ENCODE measurements at places on chromosomes 7 and 10.

DNA sequence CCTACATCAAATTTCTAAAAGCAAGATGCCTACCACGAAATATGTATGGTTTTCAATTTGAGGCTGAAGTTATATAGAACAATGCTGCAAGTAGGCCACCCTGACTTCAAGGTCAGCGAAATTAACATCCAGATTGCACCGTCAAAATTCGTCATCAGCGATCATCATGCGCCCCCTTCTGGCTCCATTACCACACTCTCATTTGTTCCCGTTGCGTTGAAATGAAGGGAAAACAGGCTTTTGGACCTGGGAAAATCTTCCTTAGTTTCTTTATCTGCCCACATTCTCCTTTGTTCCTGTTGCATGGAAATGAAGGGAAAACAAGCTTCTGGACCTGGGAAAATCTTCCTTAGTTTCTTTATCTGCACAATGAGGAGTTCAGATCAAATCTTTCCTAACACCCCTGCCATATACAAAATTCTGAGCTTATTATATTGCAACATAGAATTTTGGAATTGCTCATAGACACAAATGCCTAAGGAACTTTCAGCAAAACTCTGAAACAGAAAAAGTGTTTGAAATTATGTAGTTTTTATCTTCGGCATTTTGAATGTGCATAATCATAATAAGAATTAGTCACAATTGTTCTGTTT is 98.2 kb upstream of the PRKCQ start:
- no peak overlapping the region for H3K27ac ChIP-seq
- H3K36me3 ChIP-seq: no peaks in the 10 kb centered on the region
- peaks cover 47% of the 10 kb centered on the region for H3K27me3 ChIP-seq
- DNase-seq: peak; percentile 53
- no peaks in the 10 kb centered on the region for H3K4me1 ChIP-seq

- no peak overlapping the region for H3K27ac ChIP-seq
- no peak for DNase-seq
- H3K36me3 ChIP-seq: peaks cover 9% of the 10 kb centered on the region
- H3K27me3 ChIP-seq: no peaks in the 10 kb centered on the region
- no peaks in the 10 kb centered on the region for H3K4me1 ChIP-seq
These were observed 595.9 kb upstream of the AUTS2 start for GRCh38 chr7:69002416-69002815.

GRCh38 chr10:44966129-44966815 is 6.7 kb downstream of the RASSF4 start:
- H3K4me1 ChIP-seq: peaks cover 74% of the 10 kb centered on the region
- no peak overlapping the region for H3K27ac ChIP-seq
- peak overlapping the region; percentile 39 for H3K4me3 ChIP-seq
- H3K27me3 ChIP-seq: no peaks in the 10 kb centered on the region

DNA sequence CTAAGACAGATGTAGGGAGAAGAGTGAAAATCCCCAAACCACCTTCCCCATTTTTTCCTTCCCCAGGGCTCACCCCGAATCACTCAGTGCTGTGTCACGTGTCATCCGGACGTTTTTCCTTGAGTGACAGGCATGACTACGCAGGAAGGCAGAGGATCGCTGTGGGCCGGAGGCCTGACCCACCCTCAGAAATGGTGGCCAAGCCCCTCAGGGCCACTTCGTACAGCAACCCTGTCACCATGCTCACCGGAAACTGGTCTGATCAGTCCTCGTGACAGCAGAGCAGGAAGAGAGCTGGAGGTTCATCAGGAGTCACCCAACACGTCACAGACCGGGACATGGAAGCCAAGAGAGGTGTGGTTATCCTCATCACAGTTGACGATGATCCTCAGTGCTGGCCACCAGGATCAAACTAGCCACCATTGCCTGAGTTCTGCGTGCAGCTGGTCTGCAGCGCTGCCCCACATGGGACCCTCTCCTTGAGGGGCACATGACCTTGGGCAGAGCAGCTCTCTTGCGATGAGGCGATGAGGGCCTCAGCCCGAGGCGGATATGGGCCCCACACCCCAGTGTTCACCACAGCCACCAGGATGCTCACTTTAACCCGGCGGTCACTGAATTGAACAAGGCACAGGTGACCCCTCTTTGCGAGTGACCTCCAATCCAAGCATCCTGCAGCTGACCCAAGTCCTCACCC is 99.3 kb upstream of the INSIG1 start:
- H3K4me3 ChIP-seq: no peak overlapping the region
- H3K27ac ChIP-seq: peak overlapping the region; percentile 75
- H3K36me3 ChIP-seq: peaks cover 6% of the 10 kb centered on the region
- DNase-seq: no peak

DNA sequence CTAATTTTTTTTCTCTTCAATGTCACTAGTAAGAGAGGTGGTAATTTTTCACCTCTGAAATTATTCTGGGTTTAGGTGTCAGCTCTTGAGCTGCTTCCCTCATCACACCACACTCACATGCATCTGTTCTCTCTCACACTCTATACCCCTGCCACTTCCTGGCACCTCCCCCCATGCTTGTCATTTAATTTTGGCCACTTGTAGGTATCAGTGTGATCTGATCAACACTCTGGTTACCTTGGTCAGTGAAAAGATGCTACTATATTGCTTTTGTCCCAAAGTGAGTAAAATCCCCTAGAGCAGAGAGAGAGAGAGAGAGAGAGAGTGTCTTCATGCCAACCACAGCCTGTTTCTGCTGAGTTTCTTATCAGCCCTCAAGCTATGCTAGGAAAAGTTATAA is 42.5 kb downstream of the STK17A start:
- H3K36me3 ChIP-seq: peaks cover 10% of the 10 kb centered on the region
